ENCODE measurements at places on chromosomes 7 and 10. TPM values are rescaled to one million over a fixed set of nuclear protein-coding genes. Genes with fewer than 3 reads are reported as not detected.

DNA sequence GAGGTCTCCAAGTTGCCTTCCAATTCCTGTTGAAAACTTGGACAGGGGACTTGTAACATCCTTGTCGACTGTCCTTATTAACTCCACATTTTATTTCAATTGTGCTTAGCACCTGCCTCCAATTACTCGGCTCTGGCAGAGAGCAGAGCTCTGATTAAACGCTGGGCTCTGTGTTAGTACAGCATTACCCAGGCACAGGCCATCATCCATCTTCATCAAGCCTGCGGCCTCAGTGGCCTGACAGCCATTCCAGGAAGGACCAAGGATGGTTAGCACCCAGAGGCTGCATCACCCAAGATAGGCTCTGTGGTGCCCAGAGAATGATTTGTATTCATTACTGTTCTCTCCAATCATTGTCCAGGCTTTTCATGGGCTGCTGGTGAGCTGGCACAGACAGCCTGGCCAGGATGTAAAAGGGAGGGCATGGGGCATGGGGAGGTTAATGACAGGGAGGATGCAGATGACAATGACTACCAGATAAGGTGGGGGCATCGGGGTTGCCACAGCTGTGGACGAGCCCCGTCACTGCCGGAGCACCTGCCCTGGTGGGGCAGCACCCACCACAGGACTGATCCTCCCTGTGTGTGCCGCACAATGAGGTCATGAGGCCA lies 123.3 kb downstream of the PTPN20 start:
- H3K27ac ChIP-seq = no peak overlapping the region
- peaks cover 21% of the 10 kb centered on the region for H3K27me3 ChIP-seq

DNA sequence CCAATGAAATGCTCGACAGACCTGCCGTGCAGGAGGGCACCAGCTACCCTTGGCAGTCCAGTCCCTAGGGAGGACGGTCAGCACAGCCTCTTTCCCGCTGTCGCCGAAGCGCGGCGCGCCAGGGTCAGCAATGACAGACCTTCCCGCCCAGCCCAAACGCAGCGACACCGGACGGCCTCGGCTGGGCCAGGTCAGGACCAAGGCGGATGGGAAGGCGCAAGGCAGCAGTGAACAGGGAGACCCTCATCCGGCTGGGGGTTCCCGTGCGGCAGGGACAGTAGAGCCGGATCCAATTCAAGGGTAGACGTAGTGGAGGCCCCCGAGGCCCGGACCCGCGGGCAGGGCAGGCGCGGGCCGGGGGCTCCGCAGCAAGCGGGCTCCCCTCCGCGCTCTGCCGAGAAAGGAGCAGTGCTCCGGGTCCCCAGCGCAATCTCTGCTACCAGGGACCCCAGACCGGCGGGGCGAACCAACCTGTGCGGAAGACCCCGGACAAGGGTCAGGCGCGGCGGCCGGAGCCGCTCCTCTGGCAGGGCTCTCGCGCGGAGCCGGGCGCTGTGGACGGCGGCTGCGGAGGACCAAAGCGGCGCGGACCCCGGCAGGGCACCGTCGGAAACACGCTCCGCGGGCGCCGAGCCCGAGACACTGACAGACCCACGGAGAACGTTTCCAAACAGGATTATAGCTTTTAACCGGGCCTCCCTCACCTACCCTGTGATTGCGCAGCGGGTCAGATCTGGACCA lies at the start of gene SEC31B:
SEC31B (minus strand) TSS at position 551 of the 741 bp plus-strand sequence. CDS start 2,909 bp downstream, outside the sequence.
- H3K4me3 ChIP-seq = peak within 1 kb of the TSS; percentile 91
- peak; percentile 74 for DNase-seq
- peaks cover 24% of the 10 kb centered on the region for H3K27me3 ChIP-seq
- peak within 1 kb of the TSS; percentile 15 for H3K27ac ChIP-seq
- peaks cover 3% of the 10 kb centered on the region for H3K36me3 ChIP-seq

DNA sequence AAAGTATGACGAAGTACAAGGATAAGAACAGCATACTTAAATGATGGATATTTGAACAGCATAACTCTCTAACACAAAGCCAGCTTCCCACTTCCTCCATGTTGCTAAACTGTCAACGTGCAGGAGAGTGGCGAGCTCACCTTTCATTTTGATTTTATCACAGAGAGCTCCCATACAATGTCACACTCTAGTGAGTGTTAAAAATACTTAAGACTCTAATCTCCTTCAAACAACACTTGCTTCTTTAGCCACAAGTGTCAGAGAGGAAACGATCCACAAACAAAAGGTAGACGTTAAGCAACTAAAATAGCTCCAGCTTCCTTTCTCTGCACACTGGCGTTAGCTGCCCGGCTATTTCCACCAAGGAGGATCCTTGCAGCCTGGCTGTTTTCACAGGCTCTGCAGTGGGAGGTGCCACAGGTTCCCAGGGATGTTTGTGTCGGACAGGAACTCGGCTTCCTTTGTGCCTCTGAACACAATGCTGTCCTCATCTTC lies 194.6 kb downstream of the COBL start:
- H3K27me3 ChIP-seq = no peaks in the 10 kb centered on the region
- no peaks in the 10 kb centered on the region for H3K36me3 ChIP-seq
- no peaks in the 10 kb centered on the region for H3K4me1 ChIP-seq

DNA sequence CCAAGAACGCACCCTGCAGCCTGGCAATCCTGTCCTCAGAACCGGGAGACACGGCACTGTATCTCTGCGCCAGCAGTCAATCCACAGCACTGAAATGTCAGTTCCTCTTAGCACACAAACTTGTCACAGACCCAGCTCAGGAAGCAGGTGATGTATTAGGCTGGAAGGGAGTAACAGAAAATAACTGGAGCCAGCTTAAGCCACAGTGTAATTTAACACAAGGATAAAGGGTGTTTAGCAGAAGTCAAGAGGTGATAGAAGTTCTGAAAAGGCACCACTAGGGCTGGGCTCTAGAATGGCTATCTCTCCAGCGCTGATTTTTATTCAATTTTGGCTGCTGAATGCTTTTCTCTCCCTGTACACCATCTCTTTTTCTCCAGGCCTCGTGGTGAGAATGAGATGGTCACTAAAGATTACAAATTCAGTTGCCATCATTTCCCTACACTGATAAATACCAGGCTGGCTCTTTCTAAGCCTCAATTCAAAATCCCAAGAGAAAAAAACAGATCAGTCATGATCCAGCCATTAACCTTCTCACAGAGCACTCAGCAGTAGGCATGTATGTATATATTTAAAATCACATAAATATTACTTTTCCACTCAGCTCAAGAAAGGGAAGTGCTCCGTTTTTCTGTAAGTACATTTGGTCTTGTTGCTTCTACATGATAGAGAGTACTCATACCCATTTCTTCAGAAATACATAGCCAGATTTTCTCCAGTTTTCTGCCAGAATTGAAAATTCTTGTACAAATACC lies 102.7 kb upstream of the PRSS1 start:
- no peak overlapping the region for H3K27ac ChIP-seq
- DNase-seq = no peak
- H3K27me3 ChIP-seq = peaks cover 32% of the 10 kb centered on the region

GRCh38 chr7:147639037-147639436 lies 951.5 kb upstream of the C7orf33 start:
- no peaks in the 10 kb centered on the region for H3K36me3 ChIP-seq
- H3K27ac ChIP-seq = no peak overlapping the region
- DNase-seq = no peak
- peaks cover 3% of the 10 kb centered on the region for H3K27me3 ChIP-seq
- H3K4me3 ChIP-seq = no peak overlapping the region

DNA sequence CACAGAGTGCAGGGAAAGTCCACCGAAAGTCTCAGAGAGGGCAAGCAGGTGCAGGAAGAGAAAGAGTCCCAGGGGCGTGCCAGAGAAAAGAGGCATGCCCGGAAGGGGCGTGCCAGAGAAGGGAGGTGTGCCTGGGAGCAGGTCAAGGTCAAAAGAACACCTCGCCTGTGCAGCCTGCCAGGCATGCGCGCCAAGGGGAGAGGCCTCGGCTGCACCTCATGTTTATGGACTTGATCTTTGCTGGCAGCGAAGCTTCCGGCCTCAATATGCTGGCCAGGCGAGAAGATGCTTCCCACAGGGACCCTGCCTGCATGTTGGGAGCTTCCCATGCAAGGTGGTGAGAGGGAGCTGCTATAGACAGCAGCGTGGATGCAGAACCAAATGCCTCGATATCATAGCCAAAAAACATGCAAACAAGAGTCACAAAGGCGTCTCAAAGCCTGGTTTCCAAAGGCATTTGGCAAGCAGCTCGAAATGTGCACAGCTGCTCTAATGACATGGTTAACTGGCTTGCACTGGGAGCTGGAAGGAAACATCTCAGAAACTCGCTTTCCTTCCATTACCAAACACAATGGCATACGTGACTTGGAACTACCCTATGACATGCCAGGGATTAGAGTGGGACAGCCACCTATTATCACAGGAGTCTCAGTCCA lies 192.5 kb upstream of the PPP2R2D start:
- DNase-seq = peak; percentile 44
- H3K27ac ChIP-seq = no peak overlapping the region
- no peaks in the 10 kb centered on the region for H3K36me3 ChIP-seq
- peaks cover 6% of the 10 kb centered on the region for H3K27me3 ChIP-seq
- H3K4me1 ChIP-seq = no peaks in the 10 kb centered on the region
- no peak overlapping the region for H3K4me3 ChIP-seq

DNA sequence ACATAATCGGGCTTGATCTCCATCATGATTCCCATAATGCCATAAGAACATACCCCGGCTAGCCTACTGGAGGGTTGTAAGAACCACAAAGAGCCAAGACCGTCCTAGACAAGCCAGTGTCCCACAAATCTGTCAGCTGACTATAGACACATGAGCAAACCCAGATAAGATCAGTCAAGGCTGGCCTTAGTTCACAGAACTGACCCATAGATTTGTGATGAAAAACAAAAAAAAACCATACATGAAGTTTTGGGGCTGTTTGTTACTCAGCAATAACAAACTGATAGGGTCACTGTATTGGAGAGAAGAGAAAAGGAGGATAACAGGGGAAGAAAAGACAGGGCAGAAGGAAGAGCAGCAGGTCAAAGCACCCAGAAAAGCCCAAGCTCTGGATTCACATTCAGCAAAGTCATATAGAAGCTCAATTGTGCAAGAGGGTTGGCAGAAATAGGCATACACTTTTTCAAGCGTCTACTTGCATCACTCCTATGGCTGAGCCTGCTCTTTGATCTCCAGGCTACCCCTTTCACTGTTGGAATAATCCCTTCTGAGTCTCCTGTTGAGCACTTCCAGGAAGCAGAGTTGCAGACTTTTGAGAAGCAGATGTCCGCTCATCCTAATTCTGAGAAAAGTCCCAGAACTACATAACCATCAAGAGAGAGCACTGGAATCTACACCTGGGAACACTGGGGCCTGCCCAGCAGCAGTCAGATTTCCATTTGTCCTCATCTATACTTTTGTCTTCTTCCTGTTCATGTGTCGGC lies 122.0 kb upstream of the HABP2 start:
- H3K4me1 ChIP-seq = peaks cover 11% of the 10 kb centered on the region
- H3K36me3 ChIP-seq = no peaks in the 10 kb centered on the region
- no peak overlapping the region for H3K27ac ChIP-seq
- no peak for DNase-seq

DNA sequence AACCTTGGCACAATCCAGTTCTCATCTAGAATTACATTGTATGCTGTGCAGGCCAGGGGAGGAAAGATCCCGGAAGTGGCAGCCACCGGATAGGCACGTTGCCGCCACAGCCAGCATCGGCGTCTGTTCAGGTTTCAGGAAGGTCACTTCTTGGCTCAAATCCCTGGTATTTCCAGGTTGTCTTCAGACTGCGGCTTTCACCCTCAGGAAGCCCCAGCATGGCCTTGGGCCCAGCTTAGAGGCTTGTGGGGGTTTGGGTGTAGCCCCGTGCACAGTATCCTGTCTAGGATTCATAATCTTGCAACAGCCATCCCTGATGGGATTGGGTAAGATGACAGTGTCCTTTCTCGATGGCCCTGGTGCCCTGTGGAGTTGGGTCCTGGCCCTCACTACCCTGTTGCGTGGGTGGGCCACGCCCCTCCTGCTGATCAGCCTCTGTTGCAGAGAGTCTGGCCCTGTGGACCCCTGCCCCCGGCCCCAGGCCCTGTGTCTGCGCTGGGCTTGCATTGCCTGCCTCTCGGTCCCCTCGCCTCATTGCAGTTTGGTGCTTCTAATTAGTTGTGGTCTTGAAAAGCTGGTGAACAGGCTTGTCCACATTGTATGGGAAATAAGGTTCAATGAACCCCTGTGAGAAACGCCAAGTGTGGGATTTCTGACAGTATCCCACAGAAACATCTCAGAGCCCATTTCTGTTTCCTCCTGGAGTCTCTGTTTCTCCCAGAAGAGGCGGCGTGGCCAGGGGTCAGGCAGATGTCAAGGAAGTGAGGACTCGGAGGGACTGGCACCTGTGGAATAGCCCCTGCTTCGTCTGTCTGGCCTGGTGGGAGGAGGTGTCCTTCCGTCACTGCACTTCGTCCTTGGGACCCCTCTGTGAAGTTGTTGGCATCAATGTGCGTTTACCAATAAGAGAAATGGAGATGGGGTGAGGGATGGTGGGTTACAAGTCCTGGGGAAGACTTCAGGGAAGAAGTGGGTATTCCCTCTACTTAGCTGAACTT lies 77.5 kb downstream of the MGMT start:
- peaks cover 26% of the 10 kb centered on the region for H3K4me1 ChIP-seq
- H3K27ac ChIP-seq = no peak overlapping the region
- DNase-seq = no peak
- H3K27me3 ChIP-seq = no peaks in the 10 kb centered on the region

GRCh38 chr7:116911801-116912200 lies 41.5 kb upstream of the ST7 start:
- DNase-seq = no peak
- H3K27me3 ChIP-seq = no peaks in the 10 kb centered on the region
- peaks cover 49% of the 10 kb centered on the region for H3K36me3 ChIP-seq
- H3K4me3 ChIP-seq = no peak overlapping the region

GRCh38 chr10:31949266-31949665 lies 20.6 kb upstream of the ARHGAP12 start:
- DNase-seq = no peak
- peaks cover 15% of the 10 kb centered on the region for H3K4me1 ChIP-seq
- H3K36me3 ChIP-seq = peaks cover 11% of the 10 kb centered on the region
- no peaks in the 10 kb centered on the region for H3K27me3 ChIP-seq
- H3K4me3 ChIP-seq = no peak overlapping the region

GRCh38 chr10:47369251-47369894 lies 14.7 kb downstream of the ZNF488 start:
- H3K36me3 ChIP-seq = no peaks in the 10 kb centered on the region
- peaks cover 3% of the 10 kb centered on the region for H3K4me1 ChIP-seq
- H3K27ac ChIP-seq = no peak overlapping the region
- H3K27me3 ChIP-seq = peaks cover 3% of the 10 kb centered on the region
- no peak overlapping the region for H3K4me3 ChIP-seq

DNA sequence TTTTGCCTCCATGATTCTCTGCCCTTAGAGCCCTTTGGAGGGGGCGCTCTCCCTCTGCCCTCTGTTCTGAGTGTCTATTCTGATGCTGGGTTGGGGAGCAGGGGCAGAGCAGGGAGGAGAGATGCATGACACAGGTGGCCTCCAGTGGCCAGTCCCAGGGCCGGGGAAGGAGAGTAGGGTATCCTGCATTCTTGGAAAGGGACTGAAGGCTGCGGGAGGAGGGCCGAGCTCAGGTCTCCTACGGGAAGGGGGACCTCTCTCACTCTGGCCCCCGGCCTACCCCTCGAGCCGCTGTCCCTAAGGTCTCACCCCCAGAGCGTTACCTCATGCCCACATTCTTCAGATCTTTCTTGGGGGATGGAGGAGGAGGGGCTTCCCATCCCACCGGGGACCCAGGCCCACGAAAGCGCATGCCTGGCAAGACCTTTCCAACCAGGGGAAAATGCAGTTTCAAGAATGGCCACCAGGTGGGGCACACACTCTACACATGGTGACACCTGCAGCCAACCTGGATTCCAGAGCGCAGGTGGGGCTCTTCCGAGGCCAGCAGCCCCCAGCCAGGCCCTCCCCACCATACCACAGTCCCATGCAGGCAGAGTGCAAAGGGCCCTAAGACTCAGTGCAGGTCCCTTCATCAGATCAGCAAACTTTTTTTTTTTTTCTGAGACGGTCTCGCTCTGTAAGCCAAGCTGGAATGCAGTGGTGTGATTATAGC lies 86.4 kb downstream of the MYL10 start:
- DNase-seq = peak; percentile 87
- no peak overlapping the region for H3K27ac ChIP-seq
- H3K36me3 ChIP-seq = peaks cover 2% of the 10 kb centered on the region

The NANOS1 gene
- 14.4 TPM for total RNA-seq
